ENCODE measurements at places on chromosomes 6 and 20.

DNA sequence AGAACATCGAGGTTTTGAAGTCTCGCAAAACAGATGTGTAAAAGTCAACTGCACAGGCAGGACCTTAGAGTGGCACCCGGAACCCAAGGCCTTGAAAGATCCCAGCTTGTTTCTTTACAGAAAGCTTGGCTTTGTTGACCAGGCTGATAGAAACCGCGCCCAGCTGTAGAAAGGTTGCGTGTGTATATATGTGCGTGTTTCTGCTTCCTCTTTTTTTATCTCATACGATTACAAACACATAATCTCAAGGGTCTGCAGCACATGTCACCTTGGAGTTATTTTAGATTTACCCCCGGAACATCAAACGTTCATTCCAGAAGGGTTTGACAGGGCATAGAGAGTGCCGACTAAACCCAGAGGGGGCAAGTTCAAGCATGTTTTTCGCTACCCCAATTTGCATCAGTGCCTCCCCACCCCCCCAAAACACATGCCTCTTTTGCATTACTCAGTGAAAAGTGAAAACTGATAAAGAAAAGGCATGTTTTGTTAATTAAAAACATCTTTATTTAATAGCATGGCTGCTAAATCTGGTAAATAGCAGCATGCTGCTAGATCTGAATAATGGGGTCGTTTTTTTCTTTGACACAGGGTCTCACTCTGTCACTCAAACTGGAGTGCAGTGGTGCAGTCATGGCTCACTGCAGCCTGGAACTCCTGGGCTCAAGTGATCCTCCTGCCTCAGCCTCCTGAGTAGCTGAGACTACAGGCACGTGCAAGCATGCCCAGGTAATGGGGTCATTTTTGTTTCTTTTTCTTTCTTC, 33.2 kb upstream of the NCOA3 start:
- DNase-seq = no peak

DNA sequence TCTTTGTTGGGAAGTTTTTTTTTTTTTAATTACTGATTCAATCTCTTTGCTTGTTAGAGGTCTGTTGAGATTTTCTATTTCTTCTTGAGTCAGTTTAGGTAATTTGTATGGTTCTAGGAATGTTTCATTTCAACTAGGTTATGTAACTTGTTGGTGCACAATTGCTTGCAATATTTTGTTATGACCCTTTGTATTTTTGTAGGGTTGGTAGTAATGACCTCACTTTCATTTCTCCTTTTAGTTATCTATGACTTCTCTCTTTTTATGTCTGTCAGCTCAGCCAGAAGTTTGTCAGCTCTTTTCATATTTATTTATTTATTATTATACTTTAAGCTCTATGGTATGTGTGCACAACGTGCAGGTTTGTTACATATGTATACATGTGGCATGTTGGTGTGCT, 51.1 kb upstream of the SLC24A3 start:
- DNase-seq = no peak

DNA sequence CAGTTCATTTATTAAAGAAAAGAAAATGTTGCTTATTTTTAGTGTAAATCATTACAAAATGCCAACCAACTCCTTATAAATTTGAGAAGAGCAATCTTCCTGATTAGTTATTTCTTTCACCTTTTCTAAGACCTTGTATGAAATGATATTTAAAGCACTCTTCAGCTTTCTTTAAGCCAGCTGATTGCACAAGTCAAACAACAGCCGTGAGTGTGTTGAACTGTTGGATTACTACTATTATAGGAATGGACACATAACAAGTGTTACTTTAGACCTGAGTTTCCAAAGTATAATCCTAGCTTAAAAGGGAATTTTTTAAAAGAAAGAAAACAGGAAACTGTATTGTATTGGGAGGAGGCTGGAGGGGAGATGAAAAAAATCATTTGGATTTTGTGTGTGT, 26.8 kb upstream of the GLP1R start:
- DNase-seq = no peak

GRCh38 chr6:33935439-33936080, 131.8 kb upstream of the MLN start:
- no peak for DNase-seq

DNA sequence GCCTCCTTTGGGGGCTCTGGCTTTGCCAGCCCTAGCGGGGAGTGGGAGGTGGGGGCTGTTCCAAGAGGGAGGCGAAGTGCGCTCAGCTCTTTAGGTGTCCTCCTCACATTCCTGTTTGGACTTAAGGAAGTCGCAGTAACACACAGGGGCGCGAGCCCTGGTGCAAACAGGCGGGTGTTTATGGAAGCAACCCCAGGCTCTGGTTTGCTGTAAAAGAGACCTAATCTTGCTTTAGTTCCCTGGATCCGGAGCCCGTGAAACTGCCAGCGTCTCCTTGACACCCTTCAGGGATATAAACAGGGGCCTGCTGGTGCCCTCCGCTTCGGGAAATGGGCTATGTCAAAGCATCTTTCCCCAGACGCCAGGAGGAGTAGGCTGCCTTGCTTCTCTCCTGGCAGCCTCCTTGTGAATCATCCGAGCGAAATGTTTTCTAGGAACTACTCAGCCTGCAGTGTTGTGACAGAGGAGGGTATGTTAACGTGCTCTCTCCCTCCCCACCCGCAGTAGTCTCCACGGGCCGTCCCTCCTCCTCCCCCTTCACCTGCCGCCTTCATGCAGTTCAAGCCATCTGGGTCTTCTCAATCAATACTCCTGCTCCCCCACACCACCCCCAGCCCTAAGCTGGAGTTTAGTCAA, 168.0 kb upstream of the LRFN2 start:
- no peak for DNase-seq

DNA sequence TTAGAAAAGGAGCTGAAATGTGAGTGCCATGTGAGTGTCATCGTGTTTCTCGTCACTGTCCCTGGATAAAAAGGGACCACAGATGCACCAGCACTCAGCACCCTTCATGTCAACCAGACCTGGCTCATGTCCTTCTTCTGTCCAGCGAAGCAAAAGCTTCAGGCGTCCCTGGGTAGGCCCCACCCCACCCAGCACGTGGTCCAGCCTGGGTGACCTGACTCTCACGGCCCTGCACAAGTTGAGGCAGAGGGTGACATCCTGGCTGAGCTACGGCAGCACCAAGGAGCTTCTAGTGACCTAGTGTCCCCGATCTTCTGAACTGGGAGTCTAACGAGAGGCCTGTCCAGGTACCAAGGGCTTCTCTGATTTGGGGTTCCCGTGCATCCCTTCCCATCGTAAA, 37.8 kb downstream of the PSMG4 start:
- DNase-seq = no peak

DNA sequence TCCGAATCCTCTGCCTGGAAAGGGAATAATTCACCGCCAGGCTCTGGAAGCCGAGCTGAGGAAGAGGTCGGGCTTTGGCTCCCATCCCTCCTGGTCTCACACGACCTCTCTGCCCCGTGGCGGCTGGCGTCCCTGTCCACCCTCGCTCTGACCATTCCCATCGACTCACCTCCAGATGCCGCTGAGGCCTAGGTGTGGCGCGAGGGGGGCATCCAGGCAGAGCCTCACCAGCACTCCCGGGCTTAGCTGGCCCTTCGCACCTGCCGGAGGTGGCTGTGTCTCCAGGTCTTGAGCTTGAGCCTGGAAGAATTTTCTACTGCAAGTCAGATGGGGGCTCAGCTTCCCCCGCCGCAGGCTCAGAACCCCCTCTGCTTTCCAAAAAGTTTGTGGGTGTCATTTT, 28.5 kb upstream of the SMOC2 start:
- no peak for DNase-seq

GRCh38 chr6:118748311-118749062, 97.1 kb upstream of the CEP85L start:
- DNase-seq = no peak

Measured in T-helper 1 cell (primary cell).